Breast epithelium (tissue), 4 donors: ENCODE measurements at places on chromosomes 5 and 9.

DNA sequence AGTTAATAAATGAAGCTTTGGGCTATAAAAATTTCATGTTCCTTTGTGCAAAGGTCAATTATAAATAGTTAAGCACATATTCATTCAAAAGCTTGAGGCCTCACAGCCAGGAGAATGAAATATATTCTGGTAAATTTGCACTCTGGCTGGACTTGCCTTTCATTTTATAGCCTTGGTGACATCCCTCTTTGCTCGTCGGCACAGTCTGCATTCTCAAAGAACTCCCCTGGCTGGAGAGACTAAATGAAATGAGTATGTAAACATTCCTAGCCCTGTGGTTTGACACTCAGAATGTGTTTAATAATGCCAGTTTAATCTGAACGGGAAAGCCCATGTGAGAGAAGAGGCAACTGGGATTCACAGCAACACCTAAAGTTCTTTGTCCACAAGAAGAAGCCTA, 285.6 kb downstream of the BRINP1 start:
- DNase-seq = no peak

GRCh38 chr5:39379693-39380092, 15.4 kb upstream of the C9 start:
- no peak for DNase-seq

DNA sequence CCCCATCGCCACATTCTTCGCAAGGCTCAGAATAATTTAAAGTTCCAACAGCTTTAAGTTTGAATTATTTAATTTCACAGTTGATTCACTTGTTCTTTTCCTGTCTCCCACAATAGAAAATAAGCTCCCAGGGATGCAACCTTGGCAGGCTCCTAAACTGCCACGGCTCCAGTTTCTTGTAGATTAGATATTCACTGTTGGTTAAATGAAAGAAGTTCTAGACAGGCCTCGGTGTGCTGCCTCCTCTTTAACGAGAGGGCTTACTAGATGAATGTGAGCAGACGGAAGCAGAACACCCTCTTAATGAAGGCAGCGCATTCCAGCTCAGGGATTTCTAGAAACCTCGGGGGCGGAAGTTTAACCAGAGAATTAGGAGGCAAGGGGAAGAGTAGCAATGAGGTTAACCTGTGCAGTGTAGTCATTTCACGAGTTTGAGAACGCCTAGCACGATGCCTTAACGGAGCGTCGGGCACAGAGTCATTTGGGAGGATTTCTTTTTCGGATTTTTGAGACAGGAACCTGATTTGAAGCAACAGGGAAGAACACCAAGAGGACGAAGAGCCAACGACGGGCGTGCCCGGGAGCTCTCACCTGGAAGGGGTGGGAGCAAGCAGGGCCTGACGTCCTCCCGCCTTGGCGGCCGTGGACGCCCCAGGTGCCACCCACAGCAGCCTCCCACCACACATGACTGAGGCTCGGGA, 637 bp upstream of the SMC5 start:
- peak; percentile 60 for DNase-seq

GRCh38 chr5:79955941-79956670, 35.0 kb downstream of the MTX3 start:
- DNase-seq = no peak

GRCh38 chr5:115349001-115349817, 52.8 kb upstream of the CCDC112 start:
- no peak for DNase-seq

GRCh38 chr5:167578977-167579692, 712.3 kb upstream of the WWC1 start:
- no peak for DNase-seq
